Fibroblast of the conjunctiva (primary cell): ENCODE measurements at places on chromosomes 12 and 14.

- no peak for DNase-seq
Measured at GRCh38 chr14:55500219-55500701, 59.8 kb upstream of the TBPL2 start.

DNA sequence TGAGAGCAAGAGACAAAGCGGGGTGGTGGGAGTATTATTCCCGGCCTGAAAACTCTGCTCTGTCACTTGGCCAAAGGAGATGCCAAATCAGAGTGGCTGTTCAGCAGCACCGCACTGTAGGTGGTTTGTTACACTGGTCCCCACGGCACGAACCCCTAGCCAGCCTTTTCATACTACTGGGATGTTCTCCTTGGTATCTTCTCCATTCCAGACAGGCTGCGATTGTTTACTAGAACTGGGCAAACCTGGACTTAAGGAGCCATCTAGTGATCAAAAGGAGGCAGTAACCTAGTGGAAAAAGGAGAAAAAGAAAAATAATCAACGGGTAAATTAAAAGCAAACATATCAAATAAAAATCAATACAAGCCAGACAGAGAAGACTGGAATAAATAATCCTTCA lies 58.9 kb upstream of the TMTC2 start:
- DNase-seq, result peak; percentile 8

DNA sequence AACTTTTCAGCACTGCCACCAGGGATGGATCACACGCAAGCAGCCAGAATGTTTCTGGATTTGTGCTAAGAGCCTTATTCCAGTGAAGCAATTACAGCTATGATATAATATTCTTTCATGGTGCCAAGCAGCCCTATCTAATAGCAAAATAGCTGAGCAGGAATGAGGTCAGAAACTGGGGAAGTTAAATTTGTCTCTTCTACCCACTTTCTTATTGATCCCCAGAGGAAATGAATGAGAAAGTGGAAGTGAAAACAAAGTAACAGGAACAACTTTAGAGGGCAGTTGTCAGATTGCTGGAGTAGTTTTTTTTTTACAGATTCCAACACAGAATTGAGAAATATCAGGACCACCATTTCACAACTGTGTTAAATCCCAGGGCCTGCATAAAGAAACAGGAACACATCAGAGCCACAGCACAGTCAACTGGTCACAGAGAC lies 44.8 kb downstream of the GCH1 start:
- no peak for DNase-seq

DNA sequence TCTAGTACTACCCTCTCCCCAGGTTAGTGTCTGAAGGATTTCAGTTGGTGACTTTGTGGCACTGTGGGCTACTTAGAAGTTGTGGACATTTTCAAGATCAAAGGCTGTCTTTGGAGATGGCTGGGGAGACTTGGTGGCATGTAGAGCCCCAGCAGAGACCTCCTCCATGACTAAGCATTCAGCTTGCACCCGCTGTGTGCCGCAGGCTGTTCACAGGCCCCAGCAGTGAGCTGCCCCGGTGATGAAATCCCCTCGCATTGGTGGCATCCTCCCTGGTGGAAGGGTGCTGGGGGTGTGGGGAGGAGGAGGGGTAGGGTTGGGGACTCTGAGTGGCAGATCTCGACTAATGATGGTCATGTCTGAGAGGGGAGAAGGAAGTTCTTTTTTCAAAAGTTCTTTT lies 173.9 kb downstream of the TSPAN9 start:
- no peak for DNase-seq

- DNase-seq, result no peak
Measured at GRCh38 chr14:65639216-65639615, 226.7 kb downstream of the FUT8 start.

DNA sequence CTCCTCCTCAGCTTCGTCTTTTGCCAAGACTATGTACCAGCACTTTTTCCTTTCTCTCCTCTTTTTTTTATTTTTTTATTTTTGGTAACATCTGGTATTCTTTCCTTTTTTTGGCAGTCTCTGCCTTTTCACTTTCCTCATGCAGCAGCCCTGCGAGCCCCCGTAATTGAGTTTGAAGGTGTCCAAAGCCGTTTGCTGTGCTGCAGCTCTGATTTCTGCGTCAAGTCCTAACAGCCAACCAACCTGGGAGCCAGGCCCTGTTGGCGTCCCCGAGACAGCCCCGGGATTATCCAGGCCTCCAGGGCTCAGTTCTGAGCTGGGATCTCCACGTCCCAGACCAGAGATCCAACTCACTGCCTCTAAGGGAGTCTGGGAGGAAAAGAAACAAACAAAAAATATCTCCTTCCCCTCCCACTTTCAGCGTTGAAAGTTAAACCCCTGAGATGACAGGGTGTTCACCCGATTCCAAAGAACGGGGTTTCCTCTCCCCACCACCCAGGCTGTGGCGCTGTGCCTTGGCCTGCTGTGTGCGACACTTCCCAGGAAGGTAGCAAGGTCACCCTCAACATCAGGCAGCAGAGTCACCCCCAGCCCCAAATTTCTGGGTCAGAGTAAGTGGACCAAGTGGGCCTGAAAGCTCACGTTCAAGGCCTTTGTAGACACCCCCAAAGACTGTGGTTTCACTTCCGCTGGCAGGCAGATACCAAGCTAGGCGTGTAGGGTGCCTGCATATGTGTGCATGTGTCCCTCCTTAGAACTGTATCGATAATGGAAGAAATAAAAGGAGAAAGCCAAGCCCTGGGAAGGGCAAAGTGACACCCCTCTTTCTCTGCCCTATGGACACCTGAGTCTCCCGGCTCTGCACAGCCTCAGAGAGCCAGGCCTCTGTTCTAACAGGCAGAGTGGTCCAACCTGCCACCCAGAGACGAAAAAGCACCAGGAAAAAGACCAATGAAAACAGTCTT lies 11.1 kb downstream of the BCL11B start:
- no peak for DNase-seq

DNA sequence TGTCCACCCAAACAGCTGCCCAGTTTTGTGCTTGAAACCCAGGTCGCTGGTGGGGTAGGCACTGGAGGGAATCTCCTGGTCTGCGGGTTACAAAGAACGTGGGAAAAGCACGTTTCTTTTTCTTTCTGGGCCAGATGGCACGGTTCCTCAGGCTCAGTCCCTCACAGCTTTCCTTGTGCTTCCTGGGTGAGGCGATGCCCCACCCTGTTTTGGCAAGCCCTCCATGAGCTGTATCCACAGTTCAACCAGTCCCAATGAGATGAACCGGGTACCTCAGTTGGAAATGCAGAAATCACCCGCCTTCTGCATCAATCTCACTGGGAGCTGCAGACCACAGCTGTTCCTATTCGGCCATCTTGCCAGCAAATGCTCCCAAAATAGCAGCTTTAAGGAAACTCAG lies 51.4 kb upstream of the TMTC2 start:
- DNase-seq, result no peak

DNA sequence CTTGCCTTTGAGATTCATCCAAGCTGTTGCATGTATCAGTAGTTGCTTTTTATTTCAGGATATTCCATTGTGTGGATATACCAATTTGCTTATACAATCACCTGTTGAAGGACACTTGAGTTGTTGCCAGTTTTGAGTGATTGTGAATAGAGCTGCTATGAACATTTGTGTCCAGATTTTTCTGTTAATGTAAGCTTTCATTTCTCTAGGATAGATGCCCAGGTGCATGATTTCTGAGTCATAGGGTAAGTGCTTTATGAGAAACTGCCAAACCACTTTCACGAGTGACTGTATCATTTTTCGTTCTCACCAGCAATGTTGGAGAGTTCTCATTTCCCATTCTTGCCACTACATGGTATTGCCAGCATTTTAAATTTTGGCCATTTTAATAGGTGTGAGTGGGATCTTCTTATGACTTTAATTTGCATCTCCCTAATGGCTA lies 434.6 kb upstream of the RGS6 start:
- DNase-seq, result no peak

DNA sequence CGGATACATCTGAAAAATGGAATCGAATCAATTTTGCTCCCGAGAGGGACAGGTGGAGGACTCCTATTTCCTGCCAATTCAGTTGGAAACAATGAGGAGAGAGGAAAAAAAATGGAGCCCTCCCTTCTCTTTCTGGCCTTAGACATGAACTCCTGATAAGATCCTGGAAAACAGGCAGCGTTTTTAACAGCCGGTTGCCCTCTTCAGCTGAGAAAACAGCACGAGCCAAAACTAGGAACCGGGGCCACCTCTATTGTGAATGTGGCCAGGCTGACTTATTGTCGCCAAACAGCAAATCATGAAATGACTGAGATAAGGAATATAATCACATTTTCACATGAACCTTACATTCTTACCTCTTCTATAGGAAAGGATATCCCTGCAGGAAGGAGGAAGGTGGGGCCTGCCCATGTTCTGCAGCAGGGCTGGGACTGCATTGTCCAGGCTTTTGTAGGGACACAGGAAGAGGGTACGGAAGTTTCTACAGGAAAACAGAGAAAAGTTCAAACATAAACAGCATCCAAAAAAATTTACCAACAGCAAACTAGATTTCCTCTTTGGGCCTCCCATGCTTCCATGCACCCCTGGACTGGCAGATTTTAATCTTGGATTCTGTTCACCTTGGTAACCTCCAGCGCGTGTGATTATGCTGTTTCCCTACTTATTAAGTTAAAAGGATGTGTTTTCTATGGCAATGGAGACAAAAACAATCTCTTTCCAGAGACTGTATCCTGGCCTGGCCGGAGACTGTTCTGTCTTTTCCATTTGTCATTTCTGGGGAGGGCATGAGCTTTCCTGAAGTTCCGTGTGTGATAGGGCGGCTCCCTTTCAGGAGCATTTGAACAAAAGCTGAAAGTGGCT lies 29.0 kb upstream of the ELK3 start:
- DNase-seq, result no peak

- no peak for DNase-seq
Measured at GRCh38 chr14:69573831-69574262, 824 bp downstream of the CCDC177 start.

GRCh38 chr14:101405171-101405883 lies 156.0 kb upstream of the DIO3 start:
- DNase-seq, result peak; percentile 21

DNA sequence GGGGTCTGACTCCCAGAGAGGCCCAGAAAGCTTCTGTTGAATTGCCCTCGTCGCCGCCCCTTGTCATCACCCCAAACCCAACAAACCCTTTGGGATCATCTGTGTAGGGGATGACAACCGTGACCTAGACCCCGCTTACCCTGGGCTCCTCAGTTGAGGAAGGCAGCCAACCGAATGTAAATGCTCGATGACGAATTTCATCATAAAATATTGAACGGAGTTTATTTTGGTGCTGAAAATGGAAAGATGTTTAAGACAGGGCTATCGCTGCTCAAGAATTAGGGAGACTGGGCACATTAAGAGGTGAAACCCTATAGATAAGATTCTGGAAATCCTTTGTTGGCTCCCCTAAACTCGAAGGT lies 512 bp downstream of the ACTR10 start:
- no peak for DNase-seq
